ENCODE measurements at places on chromosomes 3 and 15.

DNA sequence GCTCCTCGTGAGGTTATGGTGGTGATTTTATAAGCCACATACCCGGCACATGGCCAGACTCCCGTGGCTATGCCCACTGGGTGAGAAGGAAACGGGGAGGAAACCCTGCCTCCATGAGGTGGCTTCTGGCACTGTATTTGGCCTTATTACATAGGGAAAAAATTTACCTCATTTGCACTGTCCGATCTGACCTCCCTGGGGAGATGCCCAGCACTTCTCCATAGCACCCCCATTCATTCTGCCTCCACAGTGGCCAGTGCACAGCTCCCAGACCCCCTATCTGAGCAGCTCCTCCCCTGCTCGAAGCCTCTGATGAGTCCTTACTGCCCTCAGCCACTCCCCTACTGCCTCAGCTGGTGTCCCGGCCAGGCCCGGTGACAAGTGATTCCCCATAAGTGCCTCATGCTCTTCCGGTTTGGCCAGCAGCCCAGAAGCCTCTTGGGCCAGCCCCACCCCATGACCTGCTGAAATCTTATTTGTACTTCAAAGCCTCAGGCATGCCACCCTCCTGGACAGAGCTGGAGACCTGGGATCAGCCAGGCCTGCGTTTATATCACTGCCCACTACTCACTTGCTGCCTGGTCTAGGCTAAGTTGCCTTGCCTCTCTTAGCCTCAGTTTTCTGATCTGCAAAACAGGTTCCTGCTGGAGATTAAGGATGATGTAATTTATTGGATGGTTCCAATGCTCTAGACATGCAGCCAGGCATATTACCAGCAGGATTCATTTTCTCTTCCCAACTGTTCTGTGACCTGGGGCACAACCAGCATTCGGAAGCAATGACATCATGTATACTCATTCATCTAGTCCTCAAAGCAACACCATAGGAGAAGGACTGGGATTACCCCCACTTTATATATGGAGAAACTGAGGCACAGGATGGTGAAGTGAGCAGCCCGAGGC is 30.6 kb upstream of the SLC6A6 start:
- DNase-seq: no peak

DNA sequence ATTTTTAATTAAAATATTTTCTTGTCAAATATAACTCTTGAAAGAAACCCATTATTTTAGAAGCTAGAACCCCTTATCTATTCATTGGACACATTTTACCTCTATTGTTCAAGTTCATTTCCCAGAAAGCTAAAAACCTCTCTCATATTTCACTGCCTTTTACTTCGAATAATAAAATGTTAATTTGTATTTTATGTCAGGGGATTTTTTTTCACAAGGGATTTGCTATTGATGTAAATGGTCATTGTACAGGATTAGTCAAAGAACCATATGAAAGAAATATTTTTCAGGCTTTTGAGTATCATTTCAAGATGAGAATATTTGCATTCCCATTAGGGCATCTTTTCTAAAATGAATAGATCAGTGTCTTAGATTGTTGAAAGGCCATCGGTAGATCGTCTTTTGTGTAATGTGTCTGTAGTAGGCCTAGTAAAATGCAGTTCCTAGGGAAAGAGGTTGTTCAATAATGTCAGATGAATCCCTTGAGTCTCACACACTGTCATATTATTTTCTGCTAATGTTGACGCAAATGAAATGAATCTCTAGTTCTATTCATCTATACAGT is 114.5 kb downstream of the ROBO1 start:
- DNase-seq: no peak

GRCh38 chr3:49725906-49726681 is 2.3 kb upstream of the GMPPB start:
- no peak for DNase-seq

DNA sequence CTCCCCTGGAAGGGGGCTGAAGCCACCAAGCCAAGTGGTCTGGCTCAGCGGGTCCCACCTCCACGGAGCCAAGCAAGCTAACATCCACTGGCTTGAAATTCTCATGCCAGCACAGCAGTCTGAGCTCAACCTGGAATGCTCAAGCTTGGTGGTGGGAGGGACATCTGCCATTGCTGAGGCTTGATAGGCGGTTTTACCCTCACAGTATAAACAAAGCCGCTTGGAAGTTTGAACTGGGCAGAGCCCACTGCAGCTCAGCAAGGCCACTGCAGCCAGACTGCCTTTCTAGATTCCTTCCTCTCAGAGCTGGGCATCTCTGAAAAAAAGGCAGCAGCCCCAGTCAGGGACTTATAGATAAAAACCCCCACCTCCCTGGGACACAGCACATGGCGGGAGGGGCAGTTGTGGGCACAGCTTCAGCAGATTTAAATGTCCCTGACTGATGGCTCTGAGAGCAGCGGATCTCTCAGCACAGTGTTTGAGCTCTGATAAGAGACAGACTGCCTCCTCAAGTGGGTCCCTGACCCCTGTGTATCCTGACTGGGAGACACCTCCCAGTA is 23.2 kb upstream of the IGSF10 start:
- no peak for DNase-seq

DNA sequence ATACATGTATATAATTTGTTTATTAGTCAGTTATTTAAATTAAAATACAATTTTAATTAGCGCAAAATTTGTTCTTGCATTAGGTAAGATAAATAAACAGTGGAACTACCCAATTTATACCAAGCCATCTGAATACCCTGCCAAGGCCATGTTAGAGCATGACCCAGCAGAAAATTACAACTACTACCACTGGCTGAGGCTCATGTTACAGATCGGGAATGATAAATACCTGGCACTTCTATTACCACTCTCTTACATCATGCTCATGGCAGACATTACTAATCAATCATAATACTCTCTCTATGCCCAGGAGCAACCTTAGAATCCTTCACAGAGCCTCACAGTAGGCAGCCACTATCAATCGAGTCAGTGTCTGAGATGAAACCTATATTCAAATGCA is 21.2 kb upstream of the LMOD3 start:
- no peak for DNase-seq

- DNase-seq: no peak
Measured at GRCh38 chr3:195194559-195195206, 76.3 kb downstream of the XXYLT1 start.

GRCh38 chr15:96948981-96949380 is 618.5 kb downstream of the NR2F2 start:
- no peak for DNase-seq

GRCh38 chr15:29675791-29676301 is 146.4 kb downstream of the TJP1 start:
- no peak for DNase-seq

DNA sequence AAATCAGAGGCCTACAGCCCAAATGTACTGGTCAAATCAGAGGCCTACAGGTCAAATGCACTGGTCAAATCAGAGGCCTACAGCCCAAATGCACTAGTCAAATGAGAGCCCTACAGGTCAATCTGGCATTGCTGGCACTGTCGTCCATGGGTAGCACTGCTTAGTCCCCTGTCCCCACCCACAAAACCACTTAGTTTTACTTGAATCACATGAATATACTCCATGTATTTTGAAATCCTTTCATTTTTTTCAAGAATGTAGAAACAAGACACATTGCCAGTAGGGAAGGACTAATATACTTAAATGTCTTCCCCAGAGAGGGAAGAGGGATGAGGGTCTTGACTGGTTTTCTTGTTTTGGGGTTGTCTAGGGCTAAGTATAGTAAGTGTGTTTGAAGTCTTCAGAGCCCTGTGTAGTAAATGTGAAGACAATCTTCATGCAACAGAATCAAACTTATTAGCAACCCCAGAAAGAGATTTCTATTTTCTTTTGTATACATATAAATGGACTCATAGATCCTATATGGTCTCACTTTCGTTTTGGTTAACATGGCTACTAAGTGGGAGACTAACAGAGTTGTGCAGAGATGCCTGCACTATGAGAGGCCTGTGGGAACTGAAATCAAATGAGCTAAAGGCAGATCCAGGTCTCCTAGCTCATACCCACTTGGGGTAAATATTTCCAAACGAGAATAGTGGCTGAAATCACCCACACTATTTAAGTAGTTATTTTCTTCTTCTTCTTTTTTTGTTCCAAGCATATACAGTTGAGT is 38.3 kb upstream of the DCUN1D1 start:
- no peak for DNase-seq

DNA sequence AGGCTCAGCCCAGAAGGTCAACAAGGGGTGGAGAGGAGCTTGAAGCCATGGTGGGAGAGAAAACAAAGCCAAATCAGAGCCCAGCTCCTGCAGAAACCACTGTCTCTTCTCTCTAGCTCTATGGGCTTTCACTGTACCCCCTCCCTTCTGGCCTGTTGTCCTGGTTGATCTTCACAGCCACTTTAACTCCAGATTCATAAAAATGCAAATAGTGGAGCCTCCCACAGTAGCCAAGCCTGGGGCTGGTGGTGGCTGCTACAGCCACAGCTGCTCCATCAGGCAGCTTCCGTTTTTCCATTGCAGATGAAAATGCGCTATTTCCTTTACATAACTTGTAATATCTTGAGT is 20.7 kb upstream of the CAV3 start:
- DNase-seq: no peak

DNA sequence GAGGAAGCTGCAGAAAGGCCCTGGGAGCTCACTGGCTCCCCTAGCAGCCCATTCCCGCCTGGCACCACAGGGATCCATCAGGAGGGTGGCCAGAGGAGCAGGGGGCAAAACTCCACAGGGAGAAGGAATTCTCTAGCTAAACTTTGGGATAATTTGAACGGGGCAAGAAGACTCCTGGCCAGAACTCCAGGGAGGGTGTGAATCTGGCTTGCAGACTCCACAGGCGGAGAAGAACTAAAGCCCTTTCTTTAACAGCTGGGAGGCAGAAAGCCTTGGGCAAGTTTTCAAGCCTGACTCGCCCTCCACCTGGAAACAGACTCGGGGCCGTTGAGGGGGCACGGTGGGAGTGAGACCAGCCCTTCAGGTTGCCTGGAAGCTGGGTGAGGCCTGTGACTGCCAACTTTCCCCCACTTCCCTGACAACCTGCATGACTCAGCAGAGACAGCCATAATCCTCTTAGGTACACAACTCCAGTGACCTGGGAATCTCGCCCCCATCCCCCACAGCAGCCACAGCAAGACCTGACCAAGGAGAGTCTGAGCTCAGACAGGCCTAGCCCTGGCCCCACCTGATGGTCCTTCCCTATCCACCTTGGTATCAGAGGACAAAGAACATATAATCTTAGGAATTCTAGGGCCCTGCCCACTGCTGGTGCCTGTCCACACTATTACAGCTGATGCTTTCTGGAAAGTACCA is 28.6 kb downstream of the SLC27A2 start:
- DNase-seq: no peak

DNA sequence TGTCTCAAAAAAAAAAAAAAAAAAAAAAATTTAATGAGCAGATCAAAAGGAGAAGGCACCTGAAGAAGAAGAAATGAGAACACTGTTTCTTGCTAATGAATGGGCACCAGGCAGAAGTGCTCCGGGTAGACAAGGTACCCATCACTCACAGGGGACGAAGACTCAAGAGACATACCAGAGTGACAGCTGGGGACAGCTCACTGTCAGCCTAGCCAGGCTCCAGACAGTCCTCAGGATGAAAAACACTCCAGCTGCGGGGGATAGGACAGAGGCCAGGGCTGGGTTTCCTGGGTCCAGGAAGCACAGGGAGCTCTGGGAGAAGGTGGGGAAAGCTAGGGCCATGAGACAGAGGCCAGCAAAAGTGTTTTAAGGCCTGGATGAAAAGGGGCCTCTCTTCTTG is 48.5 kb upstream of the PARL start:
- DNase-seq: no peak

- DNase-seq: no peak
Measured at GRCh38 chr3:195897081-195897852, 11.1 kb downstream of the TNK2 start.

Data from stimulated activated CD4-positive, alpha-beta T cell treated with anti-CD3 and anti-CD28 coated beads, Interleukin-1b, Interleukin-23, amount 100 ng/mL, for 24 hours (primary cell).